ENCODE measurements at places on chromosomes 1 and 21.

DNA sequence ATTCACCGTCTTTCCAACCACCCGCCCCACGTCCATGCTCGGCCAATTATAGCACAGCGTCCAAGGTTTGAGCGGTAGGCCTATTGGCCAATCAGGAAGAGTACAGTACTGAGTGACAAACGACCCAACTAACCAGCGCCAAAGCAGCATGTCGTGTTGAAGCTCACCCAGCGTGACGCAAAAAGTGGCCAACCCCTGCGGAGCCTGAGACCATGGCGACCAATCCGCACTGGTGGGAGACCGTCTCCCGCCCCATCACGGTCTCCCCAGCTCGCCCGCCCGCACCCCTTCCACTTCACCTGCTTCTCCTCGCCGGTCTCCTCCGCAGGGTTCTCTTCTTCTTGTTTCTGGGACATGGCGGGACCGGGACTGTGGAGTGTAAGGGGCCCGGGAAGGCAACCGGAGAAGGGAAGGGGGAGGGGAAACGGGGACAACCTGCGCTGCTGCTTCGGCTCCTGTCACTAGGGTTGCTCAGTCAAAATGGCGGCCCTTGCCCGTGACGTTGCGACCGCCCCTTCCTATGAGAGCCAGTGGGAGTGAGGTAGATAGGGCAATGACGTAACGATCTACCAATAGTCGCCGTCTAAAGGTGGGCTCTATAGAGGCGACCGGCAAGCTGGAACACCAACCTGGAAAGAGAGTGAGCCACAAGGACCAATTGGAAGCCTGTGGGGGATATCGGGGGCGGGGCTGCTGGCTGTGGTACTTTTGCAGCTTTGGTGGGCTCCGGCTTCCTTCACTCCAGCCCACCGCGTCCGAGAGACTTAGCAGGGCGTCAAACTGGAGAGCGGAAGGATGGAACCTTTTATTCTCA is at the start of gene ENSA:
TSS of gene ENSA (minus strand) at position 498 of the 814 bp plus-strand sequence. CDS start at position 356, 142 bp downstream.
- DNase-seq, result peak; percentile 100

DNA sequence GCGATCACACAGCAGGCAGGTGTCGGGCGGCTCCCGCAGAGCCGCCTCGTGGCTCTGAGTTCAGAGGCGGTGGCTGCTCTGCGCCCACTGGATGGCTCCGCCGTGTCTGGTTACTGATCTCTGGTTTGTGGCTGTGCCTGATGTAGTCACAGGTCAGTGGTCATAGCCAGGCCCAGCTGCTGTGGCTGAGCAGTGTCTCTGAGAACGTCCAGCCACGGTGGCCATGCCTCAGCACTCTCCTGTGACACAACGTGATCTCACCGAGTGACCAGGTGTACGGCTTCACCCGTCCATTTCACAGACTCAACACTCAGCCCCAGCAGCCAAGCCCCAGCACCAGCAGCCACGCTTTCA is 61.2 kb downstream of the KCNN3 start:
- no peak for DNase-seq

DNA sequence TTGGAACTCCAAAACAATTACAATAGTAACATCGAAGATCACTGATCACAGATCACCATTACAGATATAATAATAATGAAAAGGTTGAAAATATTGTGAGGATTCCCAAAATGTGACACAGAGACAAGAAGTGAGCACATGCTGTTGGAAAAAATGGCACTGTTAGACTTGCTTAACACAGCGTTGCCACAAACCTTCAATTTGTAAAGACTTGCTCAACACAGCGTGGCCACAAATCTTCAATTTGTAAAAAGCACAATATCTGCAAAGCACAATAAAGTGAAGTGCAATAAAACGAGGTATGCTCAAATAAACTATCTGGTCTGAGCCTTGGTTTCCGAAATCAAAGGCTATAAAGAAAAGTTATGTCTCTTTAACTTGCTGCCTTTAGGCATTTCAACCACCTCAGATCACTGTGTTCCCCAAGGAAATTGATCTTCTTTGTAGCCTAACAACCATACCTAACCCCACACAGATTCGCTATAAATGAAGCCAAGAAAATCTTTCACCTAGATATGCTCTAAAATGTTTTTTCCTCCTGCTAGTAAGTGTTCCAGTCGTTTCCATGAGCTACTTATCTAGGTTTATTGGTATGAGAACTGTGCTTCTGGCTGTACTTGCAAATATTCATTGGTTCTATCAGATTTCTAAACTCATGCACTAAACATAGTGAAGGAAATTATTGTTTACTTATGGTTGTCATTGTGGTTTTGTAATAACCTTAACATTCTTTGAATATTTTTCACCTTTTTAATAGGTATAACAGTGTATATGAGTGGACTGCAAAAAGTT is 13.1 kb upstream of the LPGAT1 start:
- DNase-seq, result no peak

- DNase-seq, result no peak
These were observed 4.8 kb upstream of the TFF3 start for GRCh38 chr21:42319851-42320572.

DNA sequence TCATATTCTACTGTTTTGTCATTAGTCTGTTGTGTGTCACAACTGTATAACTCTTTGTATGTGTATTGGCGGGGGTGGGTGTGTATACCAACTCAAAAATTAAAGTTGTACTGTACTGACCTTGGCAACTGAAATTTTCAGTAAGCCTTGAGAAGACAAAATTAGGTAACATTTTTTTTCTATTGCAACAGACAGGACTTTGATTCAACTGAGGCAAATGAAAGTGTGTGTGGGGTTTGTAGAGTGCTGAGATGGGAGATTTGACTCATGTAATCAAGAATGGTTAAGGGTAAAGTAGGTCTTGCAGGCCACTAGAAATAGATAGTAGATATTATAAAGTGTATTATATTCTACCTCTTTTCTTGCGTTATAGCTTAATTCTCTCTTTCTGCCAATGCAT is 14.6 kb upstream of the B3GALT2 start:
- no peak for DNase-seq

DNA sequence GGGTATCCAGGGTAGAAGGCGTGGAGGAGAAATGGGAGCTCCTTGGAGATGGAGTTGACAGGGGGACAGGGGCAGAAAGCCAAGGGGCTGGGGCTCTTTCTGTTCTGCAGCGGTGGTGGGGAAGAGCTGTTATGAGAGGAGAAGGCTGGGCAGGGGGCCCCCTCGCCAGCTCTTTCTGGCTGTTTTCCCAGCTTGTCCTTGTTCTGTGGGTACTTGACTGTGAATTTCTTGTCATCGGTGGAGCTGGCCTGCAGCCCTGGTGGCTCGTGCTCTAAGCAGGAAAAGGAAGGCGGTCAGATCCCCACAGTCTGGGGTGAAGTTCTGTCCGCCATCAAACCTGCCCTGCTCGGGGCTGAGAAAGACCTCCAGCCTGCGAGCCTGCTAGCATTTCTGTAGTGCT is 7.6 kb downstream of the ZNF683 start:
- DNase-seq, result no peak

DNA sequence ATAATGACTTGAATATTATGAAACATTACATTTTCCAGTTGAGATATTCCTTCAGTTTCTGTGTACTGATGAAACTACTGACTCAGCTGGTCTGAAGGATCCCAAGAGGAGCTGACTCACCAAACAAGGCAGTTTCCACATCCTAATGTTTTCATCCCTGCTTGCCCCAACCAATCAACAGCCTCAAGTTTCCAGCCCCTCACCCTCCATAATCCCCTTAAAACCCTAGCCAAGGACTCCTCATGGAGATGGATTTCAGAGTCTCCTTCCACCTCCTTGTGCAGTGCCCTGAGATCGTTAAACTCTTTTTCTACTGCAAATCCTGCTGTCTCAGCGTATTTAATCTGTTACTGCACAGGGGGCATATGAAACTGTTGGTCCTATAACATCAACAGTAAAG is 83.1 kb upstream of the HAO2 start:
- DNase-seq, result peak; percentile 86

DNA sequence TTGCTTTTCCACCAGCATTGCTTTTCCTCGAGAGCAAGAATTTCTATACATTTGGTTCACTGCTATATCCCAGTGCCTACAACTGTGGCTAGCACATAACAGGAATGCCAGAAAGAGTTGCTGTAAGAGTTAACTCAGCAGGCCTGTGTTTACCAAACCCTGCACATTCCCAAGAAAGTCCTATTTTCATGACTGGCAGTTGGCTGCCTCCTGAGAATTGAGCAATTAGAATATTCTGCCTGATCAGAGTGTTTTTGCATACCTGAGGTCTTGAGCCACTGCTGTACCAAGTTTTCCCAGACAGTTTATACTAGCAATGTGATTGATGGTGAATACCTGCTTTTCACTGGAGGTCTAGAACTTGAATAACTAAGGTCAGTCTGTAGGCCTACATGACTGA is 2.7 kb upstream of the GNPAT start:
- no peak for DNase-seq

DNA sequence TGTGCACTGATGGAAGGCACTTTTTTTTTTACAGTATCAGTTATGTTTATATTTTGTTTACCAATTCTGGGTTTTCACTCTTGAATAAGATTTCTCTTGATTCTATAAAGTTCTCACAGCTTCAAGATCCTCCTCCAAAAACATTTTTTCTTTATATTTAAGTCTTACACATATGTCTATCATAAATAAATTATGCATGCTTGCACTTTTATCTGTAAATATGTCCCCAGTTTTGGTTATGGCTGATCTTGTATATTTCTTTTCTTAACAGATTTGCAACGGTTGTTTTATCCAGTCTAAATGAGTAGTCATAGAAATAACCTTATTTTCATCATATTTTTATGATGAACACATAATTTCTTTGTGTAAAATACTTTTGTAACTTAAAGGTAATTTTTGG is 1456.5 kb downstream of the MRPL39 start:
- DNase-seq, result no peak

DNA sequence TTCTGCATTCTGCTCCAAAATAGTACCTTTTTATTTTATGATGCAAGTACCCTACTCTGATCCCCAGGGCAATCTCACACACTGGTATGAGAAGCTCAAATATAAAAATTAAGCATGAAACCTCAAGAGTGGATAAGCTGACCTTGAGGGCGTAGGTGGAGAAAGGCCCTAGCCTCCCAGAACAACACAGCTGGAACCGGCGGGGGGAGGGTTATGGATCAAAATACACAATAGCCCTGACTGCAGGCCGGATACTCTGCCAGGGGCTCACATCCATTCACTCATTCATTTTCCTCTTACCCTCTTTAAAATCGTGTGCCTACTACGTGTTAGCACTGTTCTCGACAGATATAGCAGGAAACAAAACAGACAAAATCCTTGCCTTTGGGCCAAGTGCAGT is 32.8 kb upstream of the ECE1 start:
- peak; percentile 38 for DNase-seq

DNA sequence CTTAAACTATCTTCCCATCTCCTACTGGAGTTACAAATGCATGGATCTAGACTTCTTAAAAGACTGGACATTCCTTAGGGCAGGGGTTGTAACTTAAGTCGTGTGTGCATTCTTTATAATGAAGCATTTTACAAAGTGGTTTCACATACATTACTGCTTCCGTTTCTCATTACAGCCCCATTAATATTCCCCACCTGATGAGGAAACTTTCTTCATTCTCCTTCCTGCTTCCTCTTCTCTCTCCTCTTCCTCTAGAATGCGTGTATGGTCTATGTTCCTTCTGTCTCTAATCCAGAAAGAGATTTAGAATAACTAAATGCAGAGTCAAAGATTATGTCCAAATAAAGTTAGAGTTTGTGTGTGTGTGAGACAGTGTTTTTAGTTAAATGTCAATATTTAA is 1.8 kb upstream of the CAP1 start:
- no peak for DNase-seq

DNA sequence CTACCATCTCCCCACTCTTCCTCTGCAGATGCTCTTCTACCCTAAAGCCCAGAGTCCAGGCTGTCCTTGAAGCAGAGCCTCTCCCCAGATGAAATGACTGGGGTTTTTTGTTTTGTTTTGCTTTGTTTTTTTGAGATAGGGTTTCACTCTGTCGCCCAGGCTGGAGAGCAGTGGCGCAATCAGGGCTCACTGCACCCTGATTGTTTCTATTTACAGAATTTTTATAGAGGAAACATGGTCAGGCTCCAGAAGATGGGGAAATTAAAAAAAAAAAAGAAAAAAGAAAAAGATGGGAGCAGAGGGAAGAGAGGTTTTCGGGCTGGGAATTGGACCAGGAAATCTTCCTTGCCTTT is 43.7 kb upstream of the ZNF281 start:
- DNase-seq, result peak; percentile 65

DNA sequence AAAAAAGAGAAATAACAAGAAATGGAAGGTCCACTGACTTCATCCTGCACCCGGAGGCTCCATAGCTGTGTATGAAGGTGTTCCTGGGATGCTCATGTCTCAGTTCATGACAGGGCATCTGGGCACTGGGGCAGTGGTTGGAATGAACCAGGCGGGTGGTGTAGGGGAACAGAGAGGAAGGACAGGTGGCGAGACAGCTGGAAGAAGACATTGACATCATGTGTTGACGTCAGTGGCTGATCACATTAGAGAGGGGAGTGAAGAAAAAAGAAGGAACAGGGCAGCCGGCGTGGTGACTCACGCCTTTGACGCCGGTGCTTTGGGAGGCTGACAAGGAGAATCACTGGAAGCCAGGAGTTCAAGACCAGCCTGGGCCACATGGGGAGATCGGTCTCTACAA is 50.1 kb downstream of the HUNK start:
- DNase-seq, result no peak

DNA sequence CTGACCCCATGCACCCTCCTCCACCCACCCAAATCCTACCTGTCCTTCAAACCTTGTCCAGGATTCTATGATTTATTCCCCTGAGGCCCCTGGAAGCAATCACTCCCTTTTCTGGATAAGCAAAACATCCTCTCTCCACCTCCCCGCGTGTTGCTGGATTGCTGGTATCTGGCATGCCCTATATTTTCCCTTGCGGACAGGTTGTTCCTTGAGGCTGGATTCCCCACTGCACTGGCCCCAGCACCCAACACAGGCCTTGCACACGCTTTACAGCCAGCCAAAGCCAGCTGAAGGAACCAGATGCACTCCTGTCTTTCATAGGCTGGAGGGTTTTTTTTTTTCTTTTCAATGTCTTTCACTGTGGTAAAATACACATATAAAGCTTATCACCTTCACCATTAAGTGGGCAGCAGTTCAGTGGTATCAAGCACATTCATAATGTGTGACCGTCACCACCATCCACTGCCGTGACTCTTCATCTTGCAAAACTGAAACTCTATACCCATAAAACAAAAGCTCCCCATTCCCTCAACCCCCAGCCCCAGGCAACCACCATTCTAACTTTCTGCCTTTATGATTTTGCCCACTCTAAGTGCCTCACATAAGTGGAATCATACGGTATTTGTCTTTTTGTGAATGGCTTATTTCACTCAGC is 50.9 kb downstream of the TOR1AIP2 start:
- DNase-seq, result no peak

GRCh38 chr1:94237291-94238226 is at the start of gene ARHGAP29:
ARHGAP29 (minus strand) TSS chr1:94237584; CDS start chr1:94231611, 5,973 bp downstream.
- DNase-seq, result peak; percentile 80

- no peak for DNase-seq
These were observed 8.0 kb upstream of the PLXNA2 start for GRCh38 chr1:208251911-208252835.

GRCh38 chr21:17585875-17586450 is 26.7 kb downstream of the BTG3 start:
- peak; percentile 62 for DNase-seq

All from MCF 10A (cell line).